Adrenal gland (tissue), 19 donors: ENCODE measurements at places on chromosomes 7 and 10.

- H3K4me3 ChIP-seq, result no peak overlapping the region
- no peaks in the 10 kb centered on the region for H3K4me1 ChIP-seq
- no peak for DNase-seq
- no peak overlapping the region for H3K27ac ChIP-seq
- no peaks in the 10 kb centered on the region for H3K27me3 ChIP-seq
- H3K36me3 ChIP-seq, result no peaks in the 10 kb centered on the region
These were observed 79.0 kb downstream of the FAS start for GRCh38 chr10:89069589-89069988.

DNA sequence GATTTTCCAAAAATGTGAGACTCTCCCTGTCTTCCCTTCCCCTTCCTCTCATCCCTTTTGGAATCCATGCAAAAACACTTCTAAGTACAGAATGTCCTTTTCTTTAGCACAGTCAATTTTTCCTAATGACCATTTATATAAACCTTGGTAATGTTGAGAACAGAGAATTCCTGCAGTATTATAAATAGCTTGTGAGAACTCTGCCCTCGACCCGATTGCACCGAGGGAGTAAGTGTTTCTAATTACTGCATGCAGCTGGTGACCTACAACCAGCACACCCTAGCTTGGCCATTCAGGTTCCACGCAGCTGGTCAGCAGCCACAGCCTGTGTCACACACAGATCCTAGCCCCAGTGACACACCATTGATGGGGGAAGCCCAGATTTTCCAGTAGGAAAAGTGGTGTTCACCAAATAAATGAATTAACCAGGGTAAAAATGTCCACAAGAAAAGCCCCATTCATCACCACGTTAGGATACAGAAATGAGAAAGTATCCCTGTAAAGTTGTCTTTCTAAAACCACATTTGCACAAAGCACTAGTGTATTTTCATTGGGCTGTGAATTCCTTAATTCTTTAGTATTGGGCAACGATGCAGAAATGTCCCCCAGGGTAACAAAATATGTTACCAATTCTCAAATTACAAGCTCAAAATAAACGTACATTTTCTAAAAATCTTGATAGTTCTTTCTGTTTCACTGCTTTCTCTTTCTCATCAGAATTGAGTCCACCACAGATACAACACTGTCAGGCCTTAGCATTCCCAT, 499.0 kb upstream of the KLF6 start:
- no peak overlapping the region for H3K4me3 ChIP-seq
- H3K27ac ChIP-seq, result peak overlapping the region; percentile 61
- peak; percentile 44 for DNase-seq
- no peaks in the 10 kb centered on the region for H3K27me3 ChIP-seq
- no peaks in the 10 kb centered on the region for H3K4me1 ChIP-seq

GRCh38 chr10:73517166-73517888, 21.5 kb upstream of the PPP3CB start:
- H3K36me3 ChIP-seq, result no peaks in the 10 kb centered on the region
- no peak overlapping the region for H3K27ac ChIP-seq
- no peak overlapping the region for H3K4me3 ChIP-seq
- no peaks in the 10 kb centered on the region for H3K27me3 ChIP-seq

DNA sequence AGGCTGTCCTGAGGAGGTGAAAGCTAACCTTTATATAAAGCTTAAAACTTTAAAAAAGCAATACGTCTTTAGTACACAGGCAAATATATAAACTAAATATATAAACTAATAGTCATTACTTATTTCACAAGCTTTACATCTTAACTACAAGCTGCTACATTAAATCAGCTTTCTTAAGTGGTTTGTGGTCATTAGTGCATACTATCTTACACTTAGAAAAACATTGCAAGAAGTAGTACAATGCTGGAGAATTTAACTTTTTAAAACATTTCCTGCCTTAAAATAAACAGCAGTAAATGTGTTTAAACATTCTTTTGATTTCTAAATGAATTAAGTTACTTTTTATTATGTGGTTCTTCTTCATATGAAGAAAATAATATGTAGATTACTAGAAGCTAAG, 36.3 kb downstream of the MET start:
- DNase-seq, result no peak
- H3K4me1 ChIP-seq, result no peaks in the 10 kb centered on the region
- H3K36me3 ChIP-seq, result no peaks in the 10 kb centered on the region
- H3K27me3 ChIP-seq, result no peaks in the 10 kb centered on the region

- DNase-seq, result no peak
- H3K27ac ChIP-seq, result no peak overlapping the region
- H3K36me3 ChIP-seq, result no peaks in the 10 kb centered on the region
- no peak overlapping the region for H3K4me3 ChIP-seq
These were observed 107.8 kb downstream of the SRI start for GRCh38 chr7:88111954-88112471.

DNA sequence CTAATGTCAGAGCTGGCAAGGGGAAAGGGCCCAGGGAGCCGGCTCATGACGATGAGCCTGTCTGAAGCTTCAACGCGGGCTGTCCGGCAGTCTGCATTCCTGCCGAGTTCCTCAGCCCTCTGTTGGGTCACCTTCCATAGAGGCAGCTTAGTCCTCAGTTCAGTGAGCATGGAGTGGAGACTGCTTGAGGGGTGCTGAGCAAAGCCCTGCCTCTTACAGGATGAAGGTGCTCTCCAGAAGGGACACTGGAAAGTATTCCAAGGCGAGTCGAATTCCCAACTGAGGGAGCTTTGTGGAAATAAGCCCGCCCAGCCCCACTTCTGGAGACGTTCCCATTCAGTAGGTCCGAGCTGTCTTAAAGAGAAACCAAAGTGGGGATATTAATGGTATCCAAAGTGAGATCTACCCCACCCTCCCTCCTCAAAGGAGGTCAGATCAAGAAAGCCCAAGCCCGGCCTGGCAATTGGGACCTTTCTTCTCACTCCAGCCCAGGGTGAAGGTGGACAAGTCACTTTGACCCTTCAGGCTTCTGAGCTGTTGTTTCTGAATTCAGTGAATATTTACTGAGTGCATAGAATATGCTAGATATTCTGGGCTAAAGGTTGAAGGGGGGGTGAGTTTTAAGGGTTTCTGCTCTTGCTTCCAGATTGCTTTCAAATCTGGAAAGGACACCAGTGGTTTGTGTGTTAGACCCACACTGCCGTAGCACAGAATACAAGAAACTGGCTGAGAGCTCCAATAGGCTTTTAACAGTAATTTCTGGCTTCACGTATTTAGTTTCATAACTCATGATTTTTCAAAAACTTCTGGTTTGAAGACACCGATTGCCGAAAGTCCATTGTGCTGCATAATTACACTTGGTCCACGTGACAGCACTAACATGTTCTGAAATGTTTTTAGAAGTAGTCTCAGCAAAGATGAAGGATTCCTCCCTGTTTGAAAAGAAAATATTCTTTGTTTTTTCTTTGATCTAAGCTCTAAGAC, 3.5 kb downstream of the EGFR start:
- no peaks in the 10 kb centered on the region for H3K27me3 ChIP-seq
- DNase-seq, result no peak
- H3K36me3 ChIP-seq, result no peaks in the 10 kb centered on the region
- H3K4me3 ChIP-seq, result no peak overlapping the region

DNA sequence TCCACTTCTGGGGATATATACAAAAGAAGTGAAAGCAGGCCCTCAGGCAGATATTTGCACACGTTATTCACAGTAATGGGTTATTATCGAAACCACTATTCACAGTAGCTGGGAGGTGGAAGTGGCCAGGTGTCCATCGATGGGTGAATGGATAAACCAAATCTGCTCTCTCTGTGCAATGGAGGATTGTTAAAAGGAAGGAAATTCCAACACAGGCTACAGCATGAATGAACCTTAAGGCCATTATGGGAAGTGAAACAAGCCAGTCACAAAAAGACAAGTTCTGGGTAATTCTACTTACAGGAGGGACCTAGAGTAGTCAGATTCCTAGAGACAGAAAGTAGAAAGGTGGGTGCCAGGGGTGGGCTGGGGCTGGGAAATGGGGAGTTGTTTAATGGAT, 48.5 kb upstream of the BHLHA15 start:
- no peak for DNase-seq
- no peak overlapping the region for H3K4me3 ChIP-seq

- no peaks in the 10 kb centered on the region for H3K27me3 ChIP-seq
- H3K27ac ChIP-seq, result no peak overlapping the region
- no peaks in the 10 kb centered on the region for H3K4me1 ChIP-seq
- no peak for DNase-seq
These were observed 26.1 kb upstream of the CTNNA3 start for GRCh38 chr10:67722113-67722512.

DNA sequence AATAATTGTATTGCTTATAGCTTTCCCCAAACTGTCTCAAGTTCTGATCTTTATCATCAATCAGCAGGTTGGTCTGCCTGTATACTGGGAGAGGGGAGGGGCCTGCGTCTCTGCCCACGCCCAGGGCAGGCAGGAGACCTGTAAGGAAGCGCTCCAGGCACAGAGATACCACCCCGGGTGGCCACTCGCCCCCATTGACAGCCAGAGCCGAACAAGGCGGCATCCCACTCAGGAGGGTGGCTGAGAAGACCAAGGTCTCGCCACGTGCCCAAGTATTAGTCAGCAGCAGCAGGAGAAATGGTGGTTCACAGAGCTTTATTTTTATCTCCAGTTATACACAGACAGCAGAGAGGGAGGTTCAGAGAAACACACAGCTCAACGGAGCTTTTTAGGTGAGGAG, 7.2 kb downstream of the STK32C start:
- H3K27me3 ChIP-seq, result no peaks in the 10 kb centered on the region
- H3K4me1 ChIP-seq, result peaks cover 6% of the 10 kb centered on the region
- H3K27ac ChIP-seq, result no peak overlapping the region
- H3K4me3 ChIP-seq, result no peak overlapping the region

DNA sequence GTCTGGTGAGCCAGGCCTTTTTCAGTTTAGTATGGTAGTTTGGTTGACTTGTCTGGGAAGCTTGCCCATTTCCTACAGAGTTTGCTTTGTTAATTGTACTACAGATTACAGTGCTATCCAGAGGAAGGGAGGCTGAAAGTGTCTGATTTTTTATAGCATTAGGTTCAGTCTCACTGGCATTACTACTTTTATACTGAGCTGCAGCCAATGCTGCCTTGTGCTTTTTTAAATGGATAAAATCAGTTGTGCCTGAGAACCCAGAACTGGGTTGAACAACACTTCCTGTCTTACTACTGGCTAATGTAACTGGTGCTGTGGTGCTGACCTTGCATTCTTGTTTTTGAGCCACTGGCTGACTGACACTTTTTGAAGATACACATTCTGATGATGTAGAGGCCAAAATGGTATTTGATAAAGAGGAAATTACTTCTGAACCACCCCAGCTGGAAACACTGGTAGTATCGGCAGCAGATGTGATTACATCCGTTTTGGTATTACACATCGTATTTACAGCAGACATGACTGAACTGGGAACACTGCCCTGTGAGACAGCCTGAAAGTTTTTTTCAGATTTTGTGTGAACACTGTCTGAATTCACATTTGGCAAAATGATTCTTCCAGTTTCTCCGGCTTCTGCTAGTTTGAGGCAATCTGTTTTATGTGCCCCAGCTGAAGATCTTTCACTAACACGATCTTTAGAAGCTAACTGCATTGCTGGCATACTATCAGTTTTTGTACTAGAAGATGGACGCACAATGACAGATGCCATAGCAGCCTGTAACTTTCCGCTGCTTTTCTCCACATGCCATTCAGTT, 74.1 kb downstream of the NRBF2 start:
- H3K4me1 ChIP-seq, result peaks cover 61% of the 10 kb centered on the region
- no peak overlapping the region for H3K4me3 ChIP-seq
- H3K27ac ChIP-seq, result peak overlapping the region; percentile 47
- DNase-seq, result peak; percentile 75
- H3K36me3 ChIP-seq, result no peaks in the 10 kb centered on the region

DNA sequence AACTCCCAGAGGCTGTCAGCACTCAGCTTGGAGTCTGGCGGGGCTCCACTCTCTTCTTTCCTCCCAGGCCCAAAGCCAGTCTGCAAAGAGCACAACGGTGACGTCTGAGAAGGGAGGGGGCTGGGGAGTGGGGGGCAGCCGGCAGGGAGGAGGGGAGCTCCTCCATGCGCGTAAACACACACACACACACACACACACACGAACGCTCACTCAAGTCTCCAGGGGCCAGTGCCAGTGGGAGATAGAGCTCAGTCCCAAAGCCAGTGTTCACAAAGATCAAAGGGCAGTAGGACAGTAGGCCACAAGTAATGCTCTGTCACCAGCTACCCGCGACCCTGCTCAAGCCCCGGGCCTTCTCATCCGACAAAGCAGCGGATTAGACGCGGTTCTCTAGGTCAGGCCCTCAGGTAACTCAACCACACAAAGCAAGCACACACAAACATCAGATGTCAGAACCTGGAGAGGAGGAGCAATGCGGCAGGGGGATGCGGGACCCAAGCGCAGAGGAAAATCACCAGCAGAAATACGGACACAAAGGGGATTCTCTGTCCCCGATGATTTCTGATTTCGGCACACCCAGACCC, 19.9 kb downstream of the TCAF1 start:
- H3K27ac ChIP-seq, result peak overlapping the region; percentile 76
- H3K4me1 ChIP-seq, result no peaks in the 10 kb centered on the region
- no peaks in the 10 kb centered on the region for H3K27me3 ChIP-seq
- peak overlapping the region; percentile 66 for H3K4me3 ChIP-seq

- no peak for DNase-seq
- H3K27me3 ChIP-seq, result no peaks in the 10 kb centered on the region
- no peaks in the 10 kb centered on the region for H3K36me3 ChIP-seq
- H3K4me3 ChIP-seq, result no peak overlapping the region
- peaks cover 3% of the 10 kb centered on the region for H3K4me1 ChIP-seq
- no peak overlapping the region for H3K27ac ChIP-seq
These were observed 8.9 kb downstream of the HIP1 start for GRCh38 chr7:75729851-75730274.

DNA sequence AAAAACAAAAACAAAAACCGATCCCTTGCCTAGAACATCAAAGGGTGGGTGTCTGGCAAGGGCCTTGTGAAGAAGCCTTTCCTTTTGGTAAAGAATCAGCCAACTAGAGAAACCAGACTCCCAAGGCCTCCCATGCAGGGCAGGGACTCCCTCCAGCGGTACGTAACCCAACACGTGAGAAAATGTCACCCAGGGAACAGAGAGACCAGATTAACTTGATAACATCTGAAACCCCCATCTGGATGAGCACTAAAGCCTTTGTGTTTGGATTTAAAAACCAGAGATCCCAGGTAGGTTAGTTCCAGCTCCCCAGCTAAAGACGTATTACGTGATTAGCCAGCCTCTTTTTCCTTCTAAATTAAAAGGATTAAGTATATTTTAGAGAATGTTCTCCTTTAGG, 3.0 kb upstream of the HABP2 start:
- no peak overlapping the region for H3K27ac ChIP-seq
- DNase-seq, result no peak
- H3K27me3 ChIP-seq, result no peaks in the 10 kb centered on the region
- no peak overlapping the region for H3K4me3 ChIP-seq
- peaks cover 4% of the 10 kb centered on the region for H3K4me1 ChIP-seq
- H3K36me3 ChIP-seq, result no peaks in the 10 kb centered on the region

GRCh38 chr10:78433076-78433595, 399.5 kb downstream of the RPS24 start:
- H3K27ac ChIP-seq, result no peak overlapping the region
- no peaks in the 10 kb centered on the region for H3K4me1 ChIP-seq
- no peak for DNase-seq
- no peak overlapping the region for H3K4me3 ChIP-seq
- no peaks in the 10 kb centered on the region for H3K36me3 ChIP-seq
- H3K27me3 ChIP-seq, result peaks cover 4% of the 10 kb centered on the region
